ELR (cell line): ENCODE measurements at places on chromosomes 6 and 20.

DNA sequence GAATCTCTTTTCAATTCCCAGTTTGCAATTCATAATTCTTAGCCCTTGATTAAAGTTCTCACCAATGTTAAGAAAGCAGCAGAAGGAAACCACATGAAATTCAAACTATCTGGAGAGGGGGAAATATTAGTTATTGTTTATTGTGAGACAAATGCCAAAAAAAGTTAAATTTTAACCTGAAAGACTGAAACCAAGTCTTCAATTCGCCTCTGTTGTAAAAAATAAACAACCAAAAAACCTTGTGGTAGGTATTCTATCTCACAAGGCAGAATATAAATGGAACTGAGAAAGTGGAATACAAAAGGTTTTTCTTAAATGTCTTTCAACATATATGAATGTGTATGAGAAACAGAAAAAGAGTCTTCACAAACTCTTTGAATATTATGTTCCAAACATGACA lies 24.8 kb downstream of the TMX4 start:
- DNase-seq, result no peak

DNA sequence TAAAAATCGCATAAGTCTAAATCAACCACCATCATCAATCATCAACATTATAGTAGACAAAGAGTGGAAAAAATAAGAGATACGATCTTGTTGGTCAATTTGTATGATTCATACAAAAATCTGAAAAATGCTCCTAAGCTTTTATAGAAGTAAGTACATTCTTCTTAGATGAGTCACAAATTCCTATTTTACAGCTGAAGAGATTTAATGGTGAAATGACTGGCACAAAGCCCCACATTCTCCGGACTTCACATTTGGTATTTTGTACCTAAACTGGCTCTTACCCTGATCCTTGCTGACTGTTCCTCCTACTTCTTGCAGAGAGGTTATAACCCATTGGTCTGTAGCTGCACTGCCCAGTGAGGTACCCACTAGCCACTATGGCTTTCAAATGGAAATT lies 29.9 kb upstream of the PREP start:
- DNase-seq, result peak; percentile 99

DNA sequence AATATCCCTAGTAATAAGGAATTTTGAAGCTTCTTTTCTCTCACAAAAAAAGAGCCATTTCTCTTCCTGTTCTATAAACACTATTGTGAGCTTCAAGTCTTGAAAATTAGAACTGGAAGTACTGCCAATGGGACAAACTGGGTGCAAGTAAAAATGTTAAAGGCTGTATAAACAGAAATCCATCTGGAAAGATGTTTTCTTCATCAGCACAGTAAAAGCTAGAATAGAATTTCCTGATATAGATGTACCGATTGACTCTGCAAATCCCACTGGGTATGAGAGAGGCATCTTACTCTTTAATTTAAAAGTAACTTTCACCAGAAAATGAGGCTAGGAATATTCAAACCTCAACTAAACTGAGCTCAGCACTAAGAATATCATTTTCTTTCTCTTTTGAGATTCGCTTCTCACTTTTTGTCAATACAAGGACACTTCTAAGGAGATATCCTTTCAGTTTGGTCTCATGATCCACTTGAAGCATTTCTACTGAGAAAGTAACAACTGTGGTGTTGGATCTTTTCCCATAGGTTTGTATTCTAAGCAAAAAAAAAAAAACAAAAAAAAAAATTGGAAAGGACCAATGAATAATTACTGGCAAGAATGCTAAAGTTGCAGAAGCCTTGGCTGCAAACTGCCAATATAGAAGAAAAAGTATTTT lies 169.0 kb upstream of the PRDM1 start:
- no peak for DNase-seq

GRCh38 chr20:24657196-24657595 lies 187.8 kb downstream of the SYNDIG1 start:
- peak; percentile 5 for DNase-seq

DNA sequence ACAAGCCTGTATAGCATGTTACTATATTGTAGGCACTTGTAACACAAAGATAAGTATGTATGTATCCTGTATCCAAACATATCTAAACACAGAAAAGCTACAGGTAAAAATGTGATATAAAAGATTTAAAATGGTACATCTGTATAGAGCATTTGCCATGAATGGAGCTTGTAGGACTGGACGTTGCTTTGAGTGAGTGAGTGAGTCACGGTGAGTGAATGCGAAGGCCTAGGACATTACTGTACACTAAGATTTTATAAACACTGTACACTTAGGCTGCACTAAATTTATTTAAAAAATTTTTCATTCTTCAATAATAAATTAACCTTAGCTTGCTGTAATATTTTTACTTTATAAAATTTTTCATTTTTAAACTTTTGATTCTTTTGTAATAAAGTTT lies 136.9 kb downstream of the NKAIN2 start:
- DNase-seq, result peak; percentile 0

DNA sequence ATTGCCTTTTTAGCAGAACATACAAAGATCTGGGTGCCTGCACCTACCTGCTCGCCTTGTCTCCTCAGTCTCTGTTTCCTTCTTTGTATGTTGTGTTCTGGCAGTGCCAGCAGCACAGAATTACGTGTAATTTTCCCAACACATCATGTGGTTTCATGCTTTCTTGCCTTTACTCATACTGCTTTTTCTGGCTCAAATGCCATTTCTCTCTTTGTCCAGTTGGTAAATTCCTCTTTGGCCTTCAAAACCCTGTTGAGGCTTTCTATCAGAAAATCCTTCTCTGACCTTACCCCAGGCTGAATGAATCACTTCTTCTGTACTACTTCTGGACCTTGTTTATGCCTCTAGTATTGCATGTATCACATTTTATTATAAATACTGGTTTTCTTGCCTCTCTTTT lies 31.8 kb downstream of the L3MBTL3 start:
- no peak for DNase-seq

- DNase-seq, result no peak
These were observed 80.6 kb downstream of the GJA10 start for GRCh38 chr6:89974834-89975233.

GRCh38 chr6:20705741-20706140 lies 171.5 kb downstream of the CDKAL1 start:
- no peak for DNase-seq

DNA sequence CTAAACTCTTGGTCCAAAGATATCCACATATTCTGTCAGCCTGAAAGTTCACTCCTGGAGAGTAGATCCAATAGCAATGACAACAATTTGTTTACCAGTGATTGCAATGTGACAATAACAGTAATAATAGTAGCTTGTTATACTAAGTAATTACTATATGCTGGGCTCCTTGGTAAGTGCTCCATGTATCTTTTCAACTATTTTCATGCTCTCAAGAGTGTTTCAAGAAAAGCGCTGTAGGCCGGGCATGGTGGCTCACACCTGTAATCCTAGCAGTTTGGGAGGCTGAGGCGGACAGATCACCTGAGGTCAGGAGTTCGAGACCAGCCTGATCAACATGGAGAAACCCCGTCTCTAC lies 15.4 kb downstream of the BCL2L1 start:
- DNase-seq, result no peak

DNA sequence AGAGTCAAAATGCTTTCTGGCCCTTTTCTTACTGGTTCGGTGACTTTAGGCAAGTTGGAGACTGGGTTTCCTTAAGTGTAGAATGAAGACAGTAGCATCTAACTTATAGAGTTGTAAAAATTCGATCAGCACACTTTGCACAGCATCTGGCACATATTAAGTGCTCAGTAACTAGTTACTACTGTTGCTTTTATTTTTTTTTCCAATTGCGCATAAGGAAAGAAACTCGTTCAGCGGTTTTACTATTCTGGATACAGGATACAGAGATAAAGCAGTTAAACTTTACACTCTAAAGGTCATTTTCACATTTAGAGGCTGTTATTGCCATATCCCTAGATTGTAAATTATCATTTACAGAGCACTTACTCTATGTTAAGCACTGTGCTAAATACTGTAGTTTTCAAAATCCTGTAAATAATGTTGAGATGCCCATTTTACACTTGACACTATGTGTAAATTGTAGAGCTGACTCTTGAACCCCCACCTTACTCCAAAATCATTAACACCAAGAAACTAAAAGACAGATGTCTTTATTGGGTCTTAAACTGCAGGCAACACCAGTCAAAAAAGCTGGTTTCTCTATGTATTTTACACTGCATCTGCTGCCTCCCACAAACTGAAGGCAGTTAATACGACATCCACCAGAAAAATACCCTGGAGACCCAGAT lies 886 bp downstream of the ROMO1 start:
- DNase-seq, result no peak

GRCh38 chr6:63672582-63673129 lies 37.1 kb downstream of the PHF3 start:
- no peak for DNase-seq

DNA sequence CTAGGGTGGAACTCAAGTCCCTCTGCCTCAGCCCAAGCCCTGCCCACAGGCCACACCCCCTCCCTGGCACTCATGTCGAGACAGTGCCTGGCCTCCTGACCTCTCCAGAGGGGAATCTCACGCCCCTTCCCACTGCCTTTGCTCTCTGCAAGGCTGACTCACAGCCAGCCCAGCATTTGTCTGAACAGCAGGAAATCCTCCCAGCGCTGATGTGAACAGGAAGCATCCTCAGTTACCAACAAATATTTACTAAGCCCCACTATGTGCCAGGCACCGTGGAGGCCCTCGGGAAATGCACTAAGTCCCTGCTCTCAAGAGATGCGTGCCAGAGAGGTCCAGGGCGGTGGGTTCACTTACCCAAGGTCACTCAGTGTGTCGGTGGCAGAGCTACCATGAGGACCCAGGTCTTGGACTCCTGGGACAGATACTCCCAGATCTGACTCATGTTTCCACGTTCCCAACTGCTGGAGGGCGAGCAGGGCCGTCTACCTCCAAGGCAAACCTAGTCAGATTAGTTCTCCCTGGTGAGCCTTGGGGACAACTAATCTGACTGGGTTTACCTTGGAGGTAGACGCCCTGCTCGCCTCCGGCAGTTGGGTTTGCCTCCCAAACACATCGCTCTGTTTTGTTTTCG lies 7.8 kb downstream of the ADA start:
- peak; percentile 92 for DNase-seq

DNA sequence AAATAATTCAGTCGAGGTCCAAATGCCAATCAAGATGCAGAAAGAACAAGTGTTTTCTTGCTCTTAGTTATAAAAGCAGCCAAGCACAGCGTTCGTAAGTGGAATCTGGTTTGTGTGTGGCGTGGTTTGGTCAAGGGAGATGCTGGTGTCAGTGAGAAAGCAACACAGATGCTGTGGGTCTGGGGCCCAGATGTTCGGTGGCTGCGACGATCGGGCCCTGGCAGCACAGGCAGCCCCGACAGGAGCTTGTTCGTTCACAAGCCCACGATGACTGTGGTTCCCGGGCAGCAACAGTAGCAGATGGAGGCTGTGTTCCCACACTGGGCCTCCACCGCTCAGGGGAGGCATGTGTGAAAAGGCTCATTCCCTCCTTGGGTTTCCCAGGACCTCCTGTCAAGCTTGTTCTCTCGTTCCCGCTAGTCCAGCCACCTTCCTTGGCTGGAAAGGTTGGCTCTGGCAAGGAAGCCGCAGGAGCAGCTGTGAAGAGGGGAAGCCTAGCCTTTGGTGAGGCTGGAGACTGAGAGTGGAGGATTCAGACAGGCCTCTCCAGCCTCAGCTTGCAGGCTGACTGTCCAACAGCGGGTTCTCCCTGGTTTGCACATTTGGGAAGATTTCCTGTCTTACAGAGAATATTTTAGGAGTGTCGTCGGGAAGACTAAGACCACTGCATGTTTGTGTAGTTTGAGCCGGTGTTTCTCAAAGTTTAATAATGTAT lies 304.7 kb downstream of the QKI start:
- no peak for DNase-seq

- DNase-seq, result no peak
These were observed 53.6 kb downstream of the CDC40 start for GRCh38 chr6:110233770-110234374.

GRCh38 chr6:140494321-140495108 lies 1120.1 kb upstream of the CITED2 start:
- peak; percentile 29 for DNase-seq

- DNase-seq, result no peak
These were observed 3.0 kb downstream of the KCNG1 start for GRCh38 chr20:51019656-51020592.

- DNase-seq, result no peak
These were observed 19.8 kb downstream of the TRDN start for GRCh38 chr6:123616942-123617341.

DNA sequence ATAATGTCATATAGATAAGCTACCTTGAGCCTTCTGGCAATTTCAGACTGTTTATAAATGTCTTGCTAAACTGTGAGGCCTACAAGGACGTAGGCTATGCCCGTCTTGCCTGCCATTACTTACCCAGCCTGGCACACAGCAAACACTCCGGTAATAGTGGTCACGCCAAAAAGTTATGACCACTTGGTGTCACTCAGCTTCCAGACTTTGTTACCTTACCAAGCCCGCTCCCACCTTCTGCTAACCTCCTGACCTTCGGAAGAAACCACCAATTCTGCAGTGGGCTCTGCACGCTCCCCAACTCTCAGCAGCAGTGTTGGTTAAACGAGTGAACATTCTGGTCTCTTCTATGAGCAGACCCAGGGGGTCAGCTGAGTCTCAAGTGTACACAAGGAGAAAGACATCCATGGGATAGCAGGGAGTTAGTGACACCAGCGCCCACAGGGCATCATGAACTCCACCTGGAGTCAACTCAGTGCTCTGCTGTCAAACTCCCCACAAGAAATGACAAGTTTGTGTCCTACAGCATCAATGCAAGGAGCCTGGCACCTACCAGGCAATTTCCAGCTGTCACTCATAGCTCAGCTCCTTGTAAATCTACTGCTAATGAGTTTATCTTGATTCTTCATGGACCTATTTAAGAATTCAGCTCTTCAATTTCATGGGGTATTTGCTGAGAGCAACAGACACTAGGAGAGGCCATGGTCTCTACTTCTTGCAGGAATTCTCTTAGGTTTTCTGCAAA lies 119.9 kb downstream of the TTLL2 start:
- no peak for DNase-seq

GRCh38 chr20:32555584-32555983 lies 29.5 kb downstream of the NOL4L start:
- no peak for DNase-seq

- no peak for DNase-seq
These were observed 350.6 kb upstream of the PLCB4 start for GRCh38 chr20:8718279-8718678.

DNA sequence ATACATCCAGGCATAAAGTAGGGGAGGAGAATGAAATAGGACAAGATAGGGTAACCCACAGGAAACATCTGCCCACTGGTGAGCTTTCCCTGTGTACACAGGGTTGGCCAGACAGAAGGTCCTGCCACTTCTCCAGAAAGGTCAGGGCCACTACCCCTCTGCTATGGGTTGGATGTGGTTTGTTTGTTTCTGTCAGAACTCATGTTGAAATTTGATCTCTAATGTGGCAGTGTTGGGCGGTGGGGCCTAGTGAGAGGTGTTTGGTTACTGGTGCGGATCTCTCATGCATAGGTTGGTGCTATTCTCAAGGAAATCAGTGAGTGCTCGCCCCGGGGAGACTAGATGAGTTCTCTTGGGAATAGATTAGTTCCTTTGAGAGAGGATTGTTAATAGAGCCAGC lies 15.6 kb upstream of the MAS1 start:
- no peak for DNase-seq

- no peak for DNase-seq
These were observed 594.7 kb upstream of the ADGRB3 start for GRCh38 chr6:68040312-68040778.

GRCh38 chr6:21355638-21356037 lies 237.9 kb upstream of the SOX4 start:
- no peak for DNase-seq
